CD8-positive, alpha-beta T cell (primary cell): ENCODE measurements at places on chromosomes 12 and 14. TPM values are rescaled to one million over a fixed set of nuclear protein-coding genes. Genes with fewer than 3 reads are reported as not detected.

MUCL1 gene
- total RNA-seq: not detected

RNU4-1 gene
- 1,612 TPM for total RNA-seq

CDC42BPB gene
- total RNA-seq: 2.2 TPM

CAPZA3 gene
- total RNA-seq: not detected

CCDC38 gene
- total RNA-seq: not detected

PNN gene
- total RNA-seq: 102 TPM

MEG3 gene
- total RNA-seq: not detected

OR10G2 gene
- not detected for total RNA-seq

MYF5 gene
- total RNA-seq: not detected

GRCh38 chr12:7161327-7161726 is 28.2 kb upstream of the PEX5 start:
- no peak for DNase-seq

DNA sequence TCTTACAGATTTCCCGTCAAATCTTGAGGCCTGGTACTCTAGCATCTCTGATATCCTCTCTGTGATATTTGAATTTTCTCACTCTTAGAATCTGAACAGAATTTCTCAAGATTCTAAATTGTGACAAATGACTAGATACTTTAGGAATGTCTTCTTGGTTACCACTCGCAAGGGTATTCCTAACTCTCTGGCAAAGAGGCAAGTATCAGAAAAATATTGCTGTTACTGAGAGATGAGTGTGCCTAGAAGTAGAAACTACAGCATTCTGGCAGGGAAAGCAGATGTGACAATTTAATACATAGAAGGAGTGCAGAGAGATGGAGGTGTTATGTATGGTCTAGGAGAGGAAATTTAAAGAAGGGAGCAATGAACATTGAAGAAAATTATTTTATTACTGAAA is 467.8 kb downstream of the LRIG3 start:
- DNase-seq: no peak

- no peak for DNase-seq
Measured at GRCh38 chr12:119665164-119665929, 2.6 kb upstream of the PRKAB1 start.

- no peak for DNase-seq
Measured at GRCh38 chr14:68596701-68597100, 196.2 kb downstream of the ZFP36L1 start.

DNA sequence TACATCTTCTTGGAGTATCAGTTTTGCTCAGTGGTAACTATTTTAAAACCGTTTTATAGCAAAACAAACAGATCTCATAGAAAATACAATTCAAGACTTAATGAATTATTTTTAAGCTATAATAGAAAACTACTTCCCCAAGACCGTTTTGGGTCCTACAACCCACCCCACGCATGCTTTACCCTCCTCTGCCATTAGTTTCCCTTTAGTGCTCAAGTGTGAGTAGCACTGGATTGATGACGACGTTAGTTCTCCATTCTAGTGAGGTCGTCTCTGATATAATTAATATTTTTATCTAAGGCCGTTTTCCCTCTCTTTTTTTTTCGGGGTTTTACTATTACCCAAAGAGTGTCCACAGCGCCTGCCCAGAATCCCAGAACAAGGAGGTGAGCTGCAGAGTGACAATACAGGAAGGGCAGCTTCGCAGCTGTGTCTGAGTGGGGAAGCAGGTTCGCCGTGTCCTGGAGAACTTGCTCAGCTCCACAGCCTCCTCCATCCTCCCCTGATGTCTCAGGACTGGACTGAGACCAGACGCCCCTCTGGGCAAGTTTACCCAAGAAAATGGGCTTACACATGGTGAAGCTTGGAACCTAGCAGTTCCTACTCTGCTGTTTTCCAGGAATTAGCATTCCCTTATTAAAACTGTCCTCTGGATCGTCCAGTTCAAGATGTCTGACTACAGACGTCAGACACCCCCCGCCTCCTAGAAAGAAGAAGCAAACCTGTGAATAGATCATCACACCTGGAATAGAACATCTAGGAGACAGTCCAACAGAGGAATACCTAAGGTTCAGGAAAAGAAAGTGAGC is 31.9 kb upstream of the MON2 start:
- peak; percentile 13 for DNase-seq

DNA sequence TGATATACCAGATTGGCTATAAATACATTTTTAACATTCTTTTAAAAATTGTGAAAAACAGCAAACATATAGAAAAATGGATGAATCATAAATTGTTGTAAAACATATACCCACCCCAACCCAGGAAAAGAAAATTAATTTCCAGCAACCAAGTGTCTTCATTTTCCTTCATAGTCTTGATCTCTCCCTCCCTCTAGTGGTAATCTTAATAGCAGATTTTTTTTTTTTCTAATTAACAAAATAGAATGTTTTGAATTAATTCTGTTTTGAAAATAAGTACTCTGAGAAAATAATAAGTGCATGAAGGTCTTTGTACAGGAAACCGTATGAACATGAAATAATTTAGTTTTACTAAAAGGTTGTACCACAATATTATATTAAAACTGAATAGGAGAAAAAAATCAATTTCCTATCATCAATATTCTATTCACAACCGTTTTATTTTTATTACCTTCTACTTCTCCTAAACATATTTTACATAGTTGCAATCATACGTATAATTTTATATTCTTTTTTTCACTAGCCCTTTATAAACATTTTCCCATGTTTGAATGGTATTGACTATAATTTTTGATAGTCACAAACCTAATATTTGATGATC is 7.0 kb downstream of the ETNK1 start:
- no peak for DNase-seq

GRCh38 chr12:54431911-54432814 is 13.1 kb upstream of the ITGA5 start:
- DNase-seq: peak; percentile 21

GRCh38 chr14:74973003-74973653 is 17.7 kb upstream of the PGF start:
- peak; percentile 24 for DNase-seq

- no peak for DNase-seq
Measured at GRCh38 chr12:10558301-10558700, 52.6 kb downstream of the EIF2S3B start.

DNA sequence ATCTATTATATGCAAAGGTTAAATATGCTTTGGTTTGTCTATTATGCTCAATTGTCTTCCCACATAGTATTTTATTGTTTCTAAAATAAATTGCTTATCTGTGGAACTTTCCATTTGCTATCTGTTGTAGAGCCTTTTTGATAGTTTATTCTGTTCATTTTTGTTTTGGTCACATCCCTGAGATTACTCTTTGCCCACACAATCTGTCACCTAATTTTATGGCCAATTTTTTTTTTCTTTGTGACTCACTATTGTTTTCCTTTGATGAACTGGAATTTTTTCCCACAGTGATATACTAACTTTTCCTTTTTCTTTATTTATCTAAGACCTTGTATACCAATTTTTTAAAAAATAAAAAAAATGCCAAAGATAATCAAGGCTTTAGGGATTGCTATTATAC is 61.1 kb downstream of the RASSF9 start:
- DNase-seq: no peak

DNA sequence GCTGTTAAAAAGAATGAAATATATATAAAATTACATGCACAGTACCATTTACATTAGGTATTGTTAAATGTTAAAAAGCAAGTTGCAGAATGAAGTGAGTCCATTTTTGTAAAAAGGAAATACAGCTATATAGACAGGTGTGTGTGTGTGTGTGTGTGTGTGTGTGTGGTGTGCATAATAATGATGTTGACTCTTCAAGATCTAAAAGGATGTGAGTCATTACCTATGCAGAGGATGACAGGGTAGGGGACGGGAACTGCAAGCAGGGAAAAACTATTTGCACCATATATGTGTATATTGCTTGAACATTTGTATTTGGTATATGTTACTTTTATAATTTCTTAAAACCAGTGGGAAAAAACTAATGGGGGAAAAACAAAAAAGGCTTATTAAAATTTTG is 3.1 kb downstream of the C14orf39 start:
- DNase-seq: no peak

DNA sequence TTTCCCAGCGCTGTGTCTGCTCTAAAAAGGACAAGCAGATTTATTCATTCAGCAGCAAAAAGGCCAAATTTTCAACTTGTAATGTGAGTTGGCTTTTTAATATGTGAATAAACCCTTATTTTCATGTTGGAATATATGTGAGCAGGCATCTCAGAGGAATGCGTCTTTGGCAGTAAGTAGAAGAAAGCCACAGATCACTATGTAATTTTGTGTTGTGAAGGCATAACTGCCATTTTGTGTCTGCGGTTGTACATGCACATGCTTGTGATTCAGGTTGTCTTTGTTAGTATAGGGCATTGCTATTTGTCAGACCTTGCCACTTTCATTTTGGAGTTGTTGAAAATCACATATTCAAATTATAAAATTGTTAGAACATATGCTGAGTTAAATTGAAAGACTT is 398.8 kb upstream of the RGS6 start:
- no peak for DNase-seq

GRCh38 chr14:71061458-71061857 is 154.2 kb downstream of the PCNX1 start:
- DNase-seq: no peak

DNA sequence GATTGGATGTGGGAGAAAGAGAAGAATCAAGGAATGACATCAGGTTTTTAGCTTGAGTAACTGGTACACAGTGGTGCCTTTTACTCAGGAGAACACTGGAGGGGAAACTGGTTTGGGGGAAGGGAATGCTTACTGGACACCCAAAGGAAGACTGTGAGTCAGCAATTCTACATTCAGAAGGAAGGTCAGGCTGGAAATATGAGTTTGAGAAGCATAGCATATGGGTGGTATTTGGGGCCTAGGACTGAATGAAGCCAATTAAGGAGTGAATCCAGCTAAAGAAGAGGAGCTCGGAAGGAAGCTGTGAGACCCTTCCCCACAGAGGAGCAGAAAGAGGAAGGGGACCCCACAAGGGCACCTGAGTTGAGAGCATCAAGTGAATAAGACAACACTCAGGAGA is 35.4 kb downstream of the DMAC2L start:
- DNase-seq: no peak

- no peak for DNase-seq
Measured at GRCh38 chr14:39417014-39417413, 15.2 kb downstream of the FBXO33 start.

GRCh38 chr12:116590561-116590960 is 31.4 kb downstream of the MAP1LC3B2 start:
- no peak for DNase-seq

DNA sequence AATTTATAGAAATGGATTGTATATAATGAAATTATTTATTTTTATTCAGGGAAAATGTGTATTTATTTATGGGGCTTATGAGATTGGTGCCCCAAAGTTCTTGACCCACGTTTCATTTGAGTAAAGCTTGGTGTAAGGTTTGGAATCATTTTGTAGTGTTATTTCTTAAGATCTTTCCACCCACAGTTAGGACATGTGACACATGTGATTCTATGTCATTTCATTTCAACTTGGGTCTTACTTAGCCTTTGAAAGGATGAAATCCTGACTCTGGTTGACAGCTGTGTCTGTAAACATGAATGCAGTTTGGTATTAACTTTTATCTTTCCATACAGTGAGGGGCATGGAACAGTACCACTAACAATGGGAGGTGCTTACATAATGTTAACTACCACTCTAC is 51.7 kb downstream of the FLRT2 start:
- no peak for DNase-seq

GRCh38 chr12:101968770-101969169 is 91.4 kb downstream of the DRAM1 start:
- no peak for DNase-seq

GRCh38 chr14:50397390-50398188 is 908 bp upstream of the CDKL1 start:
- DNase-seq: no peak

DNA sequence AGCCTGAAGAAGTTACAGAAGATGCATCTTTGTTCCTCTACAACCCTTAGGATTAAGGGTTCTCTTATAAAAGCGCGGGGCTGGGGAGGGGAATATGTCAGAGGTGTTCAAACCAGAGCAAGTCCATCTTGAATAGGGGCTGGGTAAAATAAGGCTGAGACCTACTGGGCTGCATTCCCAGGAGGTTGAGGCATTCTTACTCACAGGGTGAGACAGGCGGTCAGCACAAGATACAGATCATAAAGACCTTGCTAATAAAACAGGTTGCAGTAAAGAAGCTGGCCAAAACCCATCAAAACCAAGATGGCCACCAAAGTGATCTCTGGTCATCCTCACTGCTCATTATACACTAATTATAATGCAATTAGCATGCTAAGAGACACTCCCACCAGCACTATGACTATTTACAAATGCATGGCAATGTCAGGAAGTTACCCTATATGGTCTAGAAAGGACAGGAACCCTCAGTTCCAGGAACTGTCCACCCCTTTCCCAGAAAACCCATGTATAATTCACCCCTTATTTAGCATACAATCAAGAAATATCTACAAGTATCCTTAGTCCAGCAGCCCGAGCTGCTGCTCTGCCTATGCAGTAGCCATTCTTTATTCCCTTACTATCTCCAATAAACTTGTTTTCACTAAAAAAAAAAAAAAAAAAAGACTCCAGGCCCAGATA is 108.1 kb upstream of the FOXN3 start:
- DNase-seq: no peak

DNA sequence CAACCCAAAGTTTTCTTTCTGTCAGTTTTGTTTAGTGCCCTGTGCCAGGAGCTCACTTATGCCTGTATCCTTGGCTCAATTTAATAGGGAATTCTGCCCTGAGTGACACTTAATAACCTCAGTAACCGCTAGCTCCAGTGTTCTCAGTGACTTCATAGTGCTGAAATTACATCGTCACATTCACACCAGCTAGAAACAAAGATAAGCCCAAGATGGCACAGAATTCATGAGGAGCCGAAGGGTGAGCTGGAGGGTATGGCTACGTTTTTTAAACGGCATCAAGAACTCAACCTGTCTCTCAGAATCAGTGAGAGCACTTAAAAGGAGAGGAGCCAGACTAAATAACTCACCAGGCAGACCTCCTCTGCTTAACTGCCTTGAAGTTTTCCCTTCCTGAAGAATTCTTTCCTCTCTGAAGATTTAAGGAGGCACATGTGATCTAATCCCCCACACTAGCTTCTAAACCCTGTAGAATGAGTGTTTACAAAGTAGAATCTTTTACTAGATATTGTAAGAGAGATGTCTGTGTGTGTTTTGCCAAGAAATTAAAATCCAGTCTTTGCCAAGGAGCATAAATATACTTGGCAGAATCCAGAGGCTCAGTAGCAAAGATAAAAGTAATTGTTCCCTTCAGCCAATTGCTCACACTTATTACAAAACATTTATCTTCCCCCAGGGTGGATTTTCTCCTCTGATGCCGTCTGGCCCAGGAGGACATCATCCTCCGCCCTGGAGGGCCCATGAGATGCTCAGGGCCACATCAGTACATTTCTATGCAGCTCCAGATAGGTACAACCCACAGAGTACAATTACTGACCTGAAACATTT is 37.3 kb downstream of the PTGER2 start:
- DNase-seq: no peak

- no peak for DNase-seq
Measured at GRCh38 chr12:96886998-96887677, 19.9 kb upstream of the NEDD1 start.
